ENCODE measurements at places on chromosomes 4 and X.

DNA sequence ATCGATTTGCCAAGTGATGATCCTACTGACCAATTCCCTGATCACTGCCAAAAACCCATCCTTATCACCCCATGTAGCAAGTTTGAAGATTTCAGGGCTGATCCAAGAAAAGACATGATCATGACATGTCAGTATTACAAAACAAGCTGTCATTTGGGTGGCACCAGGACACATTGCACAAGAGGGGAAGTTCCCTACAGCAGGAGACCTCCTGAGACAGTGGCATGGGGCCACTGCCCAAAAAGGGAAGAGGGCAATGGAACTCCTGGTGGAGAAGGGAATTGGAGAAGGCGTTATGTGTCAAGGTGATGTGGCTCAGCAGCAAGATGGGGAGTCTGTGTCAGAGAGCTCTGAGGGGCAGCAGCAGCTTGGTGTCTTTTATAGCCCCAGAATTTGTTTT, 43.4 kb downstream of the ZNF182 start:
- no peak for DNase-seq

DNA sequence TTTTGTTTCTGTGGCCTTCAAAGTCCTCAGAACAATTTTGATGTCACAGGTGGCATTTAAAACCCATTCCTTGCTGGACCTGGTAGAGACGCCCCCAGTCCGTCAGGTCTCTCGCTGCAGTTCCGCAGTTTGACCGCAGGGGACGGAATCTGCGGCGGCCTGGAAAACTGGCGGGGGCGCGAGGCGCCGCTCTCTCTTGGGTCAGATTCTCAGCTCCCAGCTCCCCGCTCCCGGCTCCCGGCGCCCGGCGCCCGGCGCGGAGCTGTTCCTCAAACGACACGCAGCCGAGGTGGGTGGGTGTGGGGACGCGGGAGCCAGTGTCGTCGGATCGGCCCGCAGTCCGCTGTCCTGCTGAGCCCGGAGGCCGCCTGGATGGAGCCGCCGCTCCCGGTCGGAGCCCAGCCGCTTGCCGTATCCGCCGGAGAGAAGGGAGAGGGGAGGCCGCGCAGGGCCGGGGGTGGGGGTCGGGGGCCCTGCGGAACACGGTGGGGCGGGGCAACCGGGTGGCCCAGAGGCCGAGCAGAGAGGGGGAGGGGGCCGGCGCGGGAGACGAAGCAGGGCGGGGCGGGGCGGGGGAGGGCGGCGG, at the start of gene OCRL:
Gene OCRL, plus strand, starts transcription at position 192 of the 586 bp plus-strand sequence. Its CDS starts 181 bp downstream, at position 373.
- DNase-seq = peak; percentile 23

DNA sequence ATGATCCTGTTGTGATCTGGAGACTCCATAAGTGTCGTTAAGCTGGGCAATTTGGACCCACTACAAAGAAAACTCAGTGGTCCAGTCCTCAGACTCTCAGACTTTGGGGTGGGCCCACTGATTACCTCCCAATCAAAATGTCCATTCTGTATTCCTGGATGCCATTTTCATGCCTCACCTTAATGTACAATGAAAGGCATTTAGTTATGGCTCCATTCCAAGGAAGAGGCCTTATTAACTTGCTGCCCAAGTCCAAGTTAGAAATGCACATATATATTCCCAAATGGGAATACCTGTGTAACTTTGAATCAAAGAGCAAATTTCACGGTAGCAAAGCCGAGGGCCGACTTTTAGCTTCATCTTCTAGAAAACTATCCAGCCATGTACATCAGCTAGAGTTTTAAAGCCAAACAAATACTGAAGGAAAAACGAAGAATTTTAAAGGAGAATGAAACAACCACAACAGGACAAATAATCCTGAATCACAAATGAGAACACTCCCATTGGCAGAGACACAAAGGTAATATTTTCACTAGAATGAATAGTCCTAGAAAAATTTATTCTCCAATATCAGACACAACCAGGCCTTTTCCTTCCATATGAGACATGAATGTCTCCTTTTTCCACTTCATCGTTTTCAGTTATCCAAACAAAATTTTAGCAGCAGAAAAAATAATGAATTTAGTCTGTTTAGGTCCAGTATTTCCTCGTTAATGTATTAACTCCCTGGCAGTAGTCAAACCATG, 63.7 kb upstream of the HHIP start:
- no peak for DNase-seq

DNA sequence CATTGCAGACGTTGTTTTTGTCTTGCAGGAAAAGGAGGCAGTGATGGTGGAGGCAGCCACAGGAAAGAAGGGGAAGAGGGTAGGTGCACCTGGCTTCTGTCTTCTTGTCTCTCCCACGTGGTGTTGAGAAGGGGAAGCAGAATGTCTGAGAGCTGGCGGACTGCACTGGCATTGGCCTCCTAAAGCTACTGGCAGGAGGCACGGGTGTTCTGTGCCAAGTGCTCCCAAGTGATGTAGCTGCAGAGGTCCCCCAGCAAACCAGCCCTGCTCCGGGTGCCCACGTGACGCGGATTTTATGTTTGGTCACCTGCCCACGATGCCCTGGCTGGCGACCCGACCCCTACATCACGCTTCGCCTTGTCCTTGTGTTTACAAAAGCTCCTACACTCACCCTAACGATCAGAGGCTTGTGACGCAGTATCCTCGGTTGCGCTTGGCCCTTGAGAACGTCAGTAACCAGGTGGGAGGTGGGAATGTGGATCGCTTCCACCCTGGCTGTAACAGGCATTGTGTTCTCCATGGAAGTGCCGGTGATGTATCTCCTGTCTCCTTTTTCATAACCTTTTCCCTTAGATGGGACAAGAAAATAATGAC, 28.5 kb upstream of the XG start:
- DNase-seq = no peak

GRCh38 chr4:7024336-7024890, 18.8 kb upstream of the TADA2B start:
- DNase-seq = no peak

- no peak for DNase-seq
Measured at GRCh38 chr4:106036334-106036733, 141.1 kb downstream of the NPNT start.

- no peak for DNase-seq
Measured at GRCh38 chr4:85024671-85025070, 58.2 kb upstream of the WDFY3 start.

DNA sequence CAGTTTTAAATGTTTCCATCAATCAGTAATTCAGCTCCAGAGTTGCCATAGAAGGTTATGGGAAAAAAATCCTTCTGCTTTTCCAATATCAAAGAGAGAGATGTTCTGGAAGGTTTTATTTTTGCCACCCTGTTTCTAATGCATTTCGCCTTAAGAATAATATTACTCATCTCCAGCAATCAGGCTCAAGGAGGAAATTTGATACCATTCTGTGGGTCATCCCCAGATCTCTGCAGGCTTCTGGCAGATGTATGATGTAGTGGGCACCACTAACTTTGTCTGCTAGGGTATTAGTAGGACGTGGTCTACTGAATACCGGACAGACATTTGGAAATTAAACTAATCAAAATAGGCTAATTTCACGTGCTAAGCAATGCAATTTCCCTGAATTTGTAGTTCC, 645.4 kb upstream of the TENM3 start:
- no peak for DNase-seq

- DNase-seq = no peak
Measured at GRCh38 chrX:19554786-19555185, 39.5 kb upstream of the MAP3K15 start.

DNA sequence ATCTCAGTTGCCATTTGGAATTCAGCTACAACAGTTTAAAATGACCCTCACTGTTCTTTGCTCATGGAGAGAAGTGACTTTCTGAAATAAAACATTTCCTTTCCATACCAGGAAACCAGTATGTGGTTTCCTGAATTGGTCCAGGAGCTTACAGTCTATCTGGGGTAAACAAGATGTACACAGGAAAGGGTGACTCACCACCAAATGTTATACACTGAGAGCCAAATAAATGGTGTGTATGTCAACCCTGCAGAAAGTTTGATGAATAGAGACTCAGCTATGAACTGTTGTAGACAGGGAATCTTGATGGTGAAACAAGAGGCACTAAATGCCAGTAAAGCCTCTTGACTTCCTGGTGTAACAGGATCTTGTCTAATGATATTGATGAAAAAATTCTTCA, 100.4 kb downstream of the HS6ST2 start:
- no peak for DNase-seq

DNA sequence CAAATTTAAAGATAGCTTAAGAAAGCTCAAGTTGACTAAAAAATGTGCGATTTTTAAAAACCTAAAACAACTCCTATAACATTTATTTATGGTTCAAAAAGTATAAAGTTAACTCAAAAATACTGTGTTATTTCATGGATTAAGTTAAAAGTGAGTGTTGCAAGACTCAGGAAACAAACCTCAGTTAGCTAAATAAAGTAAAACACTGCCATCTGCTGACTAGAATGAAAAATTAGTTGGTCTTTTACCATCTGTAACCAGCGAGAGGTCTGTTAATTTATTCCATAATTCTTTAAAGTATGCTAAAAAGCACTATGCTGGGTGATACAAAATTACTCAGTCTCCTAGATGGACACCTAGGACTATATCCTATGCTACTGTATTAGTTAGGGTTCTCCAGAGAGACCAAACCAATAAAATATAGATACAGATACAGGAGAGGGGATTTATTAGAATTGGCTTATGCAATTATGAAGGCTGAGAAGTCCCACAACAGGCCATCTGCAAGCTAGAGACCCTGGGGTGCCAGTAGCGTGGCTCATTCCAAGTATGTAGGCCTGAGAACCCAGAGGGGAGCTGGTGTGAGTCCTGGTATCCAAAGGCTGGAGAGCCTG, 4.9 kb upstream of the WDFY3 start:
- peak; percentile 21 for DNase-seq

- no peak for DNase-seq
Measured at GRCh38 chrX:30620980-30621618, 32.1 kb upstream of the GK start.

DNA sequence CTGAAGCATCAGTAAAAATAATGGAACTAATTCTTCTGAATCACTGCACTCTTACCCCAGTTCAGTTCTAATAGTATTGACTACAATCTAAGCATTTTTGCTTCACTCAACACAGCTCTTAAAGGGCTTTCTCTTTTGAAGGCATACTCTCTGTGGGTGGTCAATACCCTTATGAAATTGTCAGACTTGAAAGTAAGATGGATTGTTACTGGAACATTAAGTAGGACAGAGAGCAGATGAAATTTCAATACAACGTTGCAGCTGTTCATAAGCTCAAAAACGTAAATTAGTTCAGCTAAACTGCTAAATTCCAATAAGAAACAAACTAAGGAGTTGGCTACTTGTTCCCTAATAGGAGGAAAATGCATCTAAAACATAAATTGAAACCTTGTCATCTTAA, 352.3 kb upstream of the TENM3 start:
- no peak for DNase-seq

GRCh38 chr4:176668324-176668723, 124.4 kb downstream of the VEGFC start:
- no peak for DNase-seq

GRCh38 chr4:2303121-2303685, 41.3 kb upstream of the MXD4 start:
- no peak for DNase-seq

- no peak for DNase-seq
Measured at GRCh38 chrX:3589474-3589873, 124.0 kb downstream of the PRKX start.

GRCh38 chrX:67953658-67954057, 409.8 kb downstream of the AR start:
- no peak for DNase-seq

DNA sequence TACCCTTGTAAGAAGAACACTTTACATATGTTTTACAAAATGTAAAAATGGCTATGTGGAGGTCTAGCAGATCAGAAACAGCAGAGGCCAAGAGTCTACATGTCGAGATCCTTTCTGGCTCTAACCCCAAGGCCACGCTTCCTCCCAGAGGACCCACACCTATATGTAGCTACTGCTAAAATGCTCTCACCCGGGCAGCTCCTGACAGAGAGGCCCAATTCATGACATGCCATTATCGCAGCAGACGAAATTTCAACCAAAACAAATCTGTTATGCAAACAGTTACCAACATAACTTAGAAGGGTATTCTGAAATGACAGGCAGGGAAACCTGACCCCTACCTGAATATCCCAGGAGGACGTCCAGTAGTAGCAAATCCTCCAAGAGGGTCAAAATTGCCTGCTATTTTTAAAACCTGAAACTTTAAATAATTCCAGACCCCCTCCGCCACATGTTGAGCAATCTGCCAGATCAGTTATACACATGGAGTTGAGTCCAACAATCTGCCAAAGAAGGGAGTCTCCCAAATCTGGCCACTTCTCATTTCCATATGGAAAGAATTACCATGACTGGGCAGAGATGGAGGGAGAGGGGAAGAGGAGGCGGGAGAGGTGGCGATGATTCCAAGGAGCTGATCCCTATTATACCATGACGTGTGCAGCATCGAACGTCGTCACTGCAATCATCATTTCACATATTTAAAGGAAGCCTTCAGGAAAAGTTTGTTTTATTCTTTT, 192.9 kb upstream of the TBL1X start:
- no peak for DNase-seq

DNA sequence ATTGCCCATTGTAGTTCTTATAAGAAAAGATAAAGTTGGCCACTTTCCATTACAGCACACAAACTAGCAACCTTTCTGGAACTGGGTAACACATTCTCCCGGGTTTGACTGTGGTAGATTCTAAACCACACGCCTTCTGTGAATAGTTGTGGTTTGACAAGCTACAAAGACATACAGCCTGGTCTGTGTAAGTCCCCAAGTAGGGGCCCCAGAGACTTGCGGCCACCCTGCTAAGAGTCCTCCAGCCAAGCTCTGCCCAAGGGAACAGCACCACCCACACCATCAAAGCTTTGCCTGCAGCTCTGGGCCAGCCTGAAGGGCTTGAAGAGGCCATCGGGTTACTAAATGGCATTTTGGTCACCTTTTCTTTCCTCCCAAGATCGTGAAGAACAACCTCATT, 203.4 kb downstream of the MAML3 start:
- no peak for DNase-seq

DNA sequence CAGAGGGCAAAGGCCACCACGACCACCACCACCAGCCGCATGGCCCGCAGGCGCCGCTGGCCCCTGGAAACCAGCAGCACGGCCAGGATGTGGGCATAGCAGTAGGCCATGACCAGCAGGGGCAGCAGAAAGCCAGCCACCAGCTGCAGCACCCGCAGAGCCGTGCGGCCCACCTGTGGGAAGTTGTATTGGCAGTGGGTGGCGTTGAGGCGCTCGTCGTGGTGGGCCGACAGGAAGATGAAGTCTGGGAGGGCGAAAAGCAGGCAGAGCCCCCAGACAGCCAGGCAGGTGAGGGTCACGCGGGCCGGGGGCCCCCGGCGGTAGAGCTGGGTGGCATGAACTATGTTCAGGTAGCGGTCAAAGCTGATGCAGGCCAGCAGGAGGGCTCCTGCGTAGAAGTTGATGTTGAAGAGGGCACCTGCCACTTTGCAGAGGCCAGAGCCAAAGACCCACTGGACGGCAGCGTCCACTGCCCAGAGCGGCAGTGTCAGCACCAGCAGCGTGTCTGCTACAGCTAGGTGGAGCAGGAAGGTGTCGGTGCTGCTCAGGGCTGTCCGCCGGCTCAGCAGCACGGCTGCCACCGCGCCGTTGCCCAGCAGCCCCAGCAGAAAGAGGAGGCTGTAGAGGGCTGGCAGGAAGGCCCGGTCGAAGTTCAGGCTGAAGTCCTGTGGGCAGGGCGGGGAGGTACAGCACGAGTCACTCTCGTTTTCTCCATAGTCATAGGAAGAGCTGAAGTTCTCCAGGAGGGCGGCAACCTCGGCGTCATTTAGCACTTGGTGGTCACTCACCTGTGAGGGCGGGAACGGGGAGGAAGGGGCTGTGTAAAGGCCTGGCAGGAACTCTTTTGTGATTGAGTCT, 1.4 kb downstream of the CXCR3 start:
- no peak for DNase-seq

GRCh38 chr4:112888622-112889021, 160.8 kb upstream of the ANK2 start:
- no peak for DNase-seq

GRCh38 chrX:145953628-145954027, 136.0 kb downstream of the SLITRK2 start:
- no peak for DNase-seq
